Hair follicular keratinocyte (primary cell): ENCODE measurements at places on chromosomes 1 and 21. TPM values are rescaled to one million over a fixed set of nuclear protein-coding genes. Genes with fewer than 3 reads are reported as not detected.

CD101 gene
- total RNA-seq = 0.46 and 0.70 TPM in 2 replicates

ST3GAL3 gene
- 14.7 and 17.2 TPM in 2 replicates for total RNA-seq

RAB3B gene
- 2.8 and 5.7 TPM in 2 replicates for total RNA-seq

SPRR2A gene
- 0.39 and 0.87 TPM in 2 replicates for total RNA-seq

ADGRL4 gene
- total RNA-seq = 0.42 TPM in 1 of 2 replicates, not detected in the other

OR2L8 gene
- total RNA-seq = not detected in 2 replicates

KIRREL1 gene
- total RNA-seq = 106 and 128 TPM in 2 replicates

KCNC4 gene
- total RNA-seq = 4.4 and 5.3 TPM in 2 replicates

GBP4 gene
- under 0.01 and 0.04 TPM in 2 replicates for total RNA-seq

TMPRSS15 gene
- not detected in 2 replicates for total RNA-seq

SIM2 gene
- 0.08 TPM in 1 of 2 replicates, not detected in the other for total RNA-seq
